Cardiac muscle cell (in vitro differentiated cells and primary cell): ENCODE measurements at places on chromosomes 7 and 10. TPM values are rescaled to one million over a fixed set of nuclear protein-coding genes. Genes with fewer than 3 reads are reported as not detected.

Gene SFRP5
- 23.7 and 35.0 TPM in 2 replicates for total RNA-seq

Gene YWHAG
- 90.5 and 97.9 TPM in 2 replicates for total RNA-seq

Gene GPR26
- not detected in 2 replicates for total RNA-seq

Gene SNCG
- 3.0 and 7.9 TPM in 2 replicates for total RNA-seq

Gene NKX2-3
- not detected in 2 replicates for total RNA-seq

Gene LRGUK
- 0.21 and 0.36 TPM in 2 replicates for total RNA-seq

Gene CPA2
- 0.71 and 1.9 TPM in 2 replicates for total RNA-seq

GRCh38 chr10:122044713-122045112, 55.8 kb downstream of the TACC2 start:
- no peaks in the 10 kb centered on the region for H3K36me3 ChIP-seq
- H3K4me1 ChIP-seq: peaks cover 17% of the 10 kb centered on the region
- H3K27me3 ChIP-seq: no peaks in the 10 kb centered on the region
- peak overlapping the region; percentile 72 for H3K27ac ChIP-seq
- DNase-seq: peak; percentile 28
- H3K4me3 ChIP-seq: peak overlapping the region; percentile 5

DNA sequence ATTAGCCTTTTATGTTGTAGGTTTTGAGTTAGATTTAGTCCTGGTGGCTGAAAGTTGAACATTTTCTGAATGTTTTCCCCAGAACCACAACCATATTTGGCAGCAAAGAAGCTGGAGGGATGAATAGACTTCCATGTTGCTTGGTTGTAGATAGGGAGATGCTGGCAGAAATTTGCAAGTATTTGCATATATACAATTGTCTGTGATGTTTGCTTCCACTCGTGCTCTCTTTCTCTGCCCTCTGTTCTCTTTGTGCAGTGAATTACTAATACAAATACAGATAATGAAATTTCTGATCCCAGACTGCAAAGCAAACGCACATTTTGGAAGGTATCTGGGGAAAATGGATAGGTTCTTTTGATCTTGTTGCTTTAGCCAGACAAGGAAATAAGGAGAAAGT, 96.1 kb downstream of the SNX10 start:
- no peaks in the 10 kb centered on the region for H3K36me3 ChIP-seq
- peaks cover 2% of the 10 kb centered on the region for H3K27me3 ChIP-seq
- no peak overlapping the region for H3K27ac ChIP-seq

GRCh38 chr10:77553966-77554365, 83.6 kb downstream of the KCNMA1 start:
- H3K36me3 ChIP-seq: no peaks in the 10 kb centered on the region
- no peaks in the 10 kb centered on the region for H3K27me3 ChIP-seq
- DNase-seq: no peak

DNA sequence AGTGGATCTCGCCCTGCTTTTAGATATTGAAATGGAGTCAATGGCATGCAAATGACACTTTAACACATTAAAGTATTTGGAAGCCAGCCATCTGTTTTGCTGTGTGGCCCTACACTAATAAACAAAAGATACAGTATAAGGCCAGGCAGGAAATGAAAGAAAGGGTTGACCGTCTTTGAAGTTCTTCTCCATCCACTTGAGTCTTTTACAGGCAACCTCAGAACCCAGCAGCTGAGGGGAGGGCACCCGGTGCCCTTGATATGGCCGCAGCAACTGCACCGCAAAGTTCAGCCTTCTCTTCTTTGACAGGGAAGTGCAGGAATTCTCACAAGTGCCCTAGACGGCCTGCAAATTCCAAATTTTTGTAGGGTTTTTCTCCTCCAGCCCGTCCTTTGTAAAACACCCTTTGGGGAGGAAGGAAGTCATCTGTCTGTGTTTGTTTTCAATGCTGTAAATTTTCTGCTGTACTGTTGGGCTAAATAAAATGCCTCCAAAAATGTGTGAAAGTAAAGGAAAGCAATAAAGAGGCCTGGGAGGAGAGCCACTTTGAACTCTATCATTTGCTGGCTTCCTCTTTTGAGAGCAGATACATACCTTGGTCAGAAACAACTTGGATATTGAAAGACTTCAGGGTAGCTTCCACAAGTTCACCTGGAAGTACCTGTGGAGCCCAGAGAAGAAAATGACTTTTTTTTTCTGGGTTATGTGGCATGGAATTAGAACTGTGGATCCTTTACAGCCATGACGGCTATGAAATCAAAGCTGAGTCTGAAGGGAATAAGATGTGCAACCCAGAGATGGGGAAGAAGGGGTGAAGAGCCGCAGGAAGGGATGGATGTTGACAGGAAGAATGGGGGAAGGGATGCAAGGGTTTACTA, 3.6 kb downstream of the HOXA1 start:
- no peak overlapping the region for H3K27ac ChIP-seq
- H3K36me3 ChIP-seq: no peaks in the 10 kb centered on the region
- no peak for DNase-seq

DNA sequence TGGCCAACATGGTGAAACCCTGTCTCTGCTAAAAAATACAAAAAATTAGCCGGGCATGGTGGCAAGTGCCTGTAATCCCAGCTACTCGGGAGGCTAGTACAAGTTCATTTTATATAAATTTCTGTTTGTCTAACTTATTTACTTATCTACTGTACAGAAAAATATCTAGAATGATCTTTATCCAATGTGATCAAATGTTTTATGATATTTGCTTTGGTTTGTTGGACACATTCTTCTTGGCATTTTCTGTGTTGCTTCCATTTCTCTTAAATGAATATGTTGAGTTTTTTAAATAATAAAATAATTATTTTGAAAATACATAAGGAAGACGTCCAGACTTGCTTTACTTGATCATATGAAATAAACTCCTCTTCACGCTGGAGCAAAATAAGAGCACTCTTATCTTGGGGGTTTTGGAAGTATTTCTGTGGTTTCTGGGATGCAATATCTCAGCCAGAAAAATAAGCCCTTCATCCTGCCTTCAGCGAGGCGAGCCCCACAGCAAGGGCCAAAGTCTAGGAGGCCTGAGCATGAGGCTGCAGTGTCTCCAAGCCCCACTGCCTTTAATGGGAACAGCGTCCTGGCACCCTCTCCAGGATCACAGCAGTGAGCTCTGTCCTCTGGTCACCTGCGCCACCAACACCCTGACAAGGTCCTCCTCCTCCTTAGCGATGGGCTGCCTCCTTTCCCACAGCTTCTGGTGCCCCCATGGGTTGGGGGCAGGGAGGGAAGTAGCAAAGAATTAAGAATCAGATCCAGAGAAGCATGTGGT, 480.2 kb downstream of the KCNMA1 start:
- H3K27me3 ChIP-seq: no peaks in the 10 kb centered on the region
- no peaks in the 10 kb centered on the region for H3K4me1 ChIP-seq
- no peaks in the 10 kb centered on the region for H3K36me3 ChIP-seq
- DNase-seq: no peak
- H3K27ac ChIP-seq: no peak overlapping the region
- H3K4me3 ChIP-seq: no peak overlapping the region

DNA sequence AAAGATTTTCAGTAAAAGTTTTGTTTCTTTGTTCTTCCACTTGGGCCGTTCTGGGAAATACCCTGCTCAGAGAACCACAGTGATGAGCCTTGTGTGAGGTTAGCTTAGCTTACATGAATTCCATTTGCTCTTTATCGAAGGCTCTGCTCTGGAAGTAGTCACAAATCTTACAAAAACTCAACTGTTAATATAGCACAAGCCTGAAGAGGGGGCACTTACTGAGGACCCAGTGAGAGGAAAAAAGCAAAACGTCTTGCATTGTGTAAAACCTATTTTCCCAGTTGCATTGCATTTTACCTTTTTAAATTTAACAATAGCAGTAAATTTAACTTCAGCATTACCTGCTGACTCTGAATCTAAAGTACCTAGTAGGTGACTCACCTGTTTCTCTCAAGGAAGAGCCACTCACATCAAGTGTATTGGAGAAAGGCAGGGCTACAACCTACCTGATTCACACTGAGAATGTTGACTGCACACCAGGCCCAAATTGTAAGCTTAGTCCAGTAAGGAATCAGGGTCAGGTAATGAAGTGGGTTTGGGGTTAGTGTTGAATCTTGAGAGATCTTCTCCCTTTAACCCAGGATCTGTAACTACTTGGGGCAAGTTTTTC, 42.3 kb downstream of the PPP1R17 start:
- H3K27me3 ChIP-seq: no peaks in the 10 kb centered on the region
- H3K36me3 ChIP-seq: no peaks in the 10 kb centered on the region
- no peak overlapping the region for H3K4me3 ChIP-seq
